ENCODE measurements at places on chromosomes 1 and 21.
A peak's percentile ranks its signal among the peaks of the same experiment; 100 is the strongest.

- H3K27me3 ChIP-seq, result no peaks in the 10 kb centered on the region
- no peak overlapping the region for H3K27ac ChIP-seq
- DNase-seq, result no peak
- no peaks in the 10 kb centered on the region for H3K4me1 ChIP-seq
Measured at GRCh38 chr1:76381450-76382097, 307.0 kb downstream of the ST6GALNAC3 start.

GRCh38 chr1:247241691-247242090 lies 14.2 kb upstream of the VN1R5 start:
- no peaks in the 10 kb centered on the region for H3K36me3 ChIP-seq
- no peaks in the 10 kb centered on the region for H3K4me1 ChIP-seq
- H3K27me3 ChIP-seq, result no peaks in the 10 kb centered on the region
- no peak overlapping the region for H3K4me3 ChIP-seq
- DNase-seq, result no peak

GRCh38 chr1:118396829-118397495 lies 211.9 kb upstream of the SPAG17 start:
- H3K36me3 ChIP-seq, result no peaks in the 10 kb centered on the region
- no peaks in the 10 kb centered on the region for H3K27me3 ChIP-seq
- no peak overlapping the region for H3K4me3 ChIP-seq

DNA sequence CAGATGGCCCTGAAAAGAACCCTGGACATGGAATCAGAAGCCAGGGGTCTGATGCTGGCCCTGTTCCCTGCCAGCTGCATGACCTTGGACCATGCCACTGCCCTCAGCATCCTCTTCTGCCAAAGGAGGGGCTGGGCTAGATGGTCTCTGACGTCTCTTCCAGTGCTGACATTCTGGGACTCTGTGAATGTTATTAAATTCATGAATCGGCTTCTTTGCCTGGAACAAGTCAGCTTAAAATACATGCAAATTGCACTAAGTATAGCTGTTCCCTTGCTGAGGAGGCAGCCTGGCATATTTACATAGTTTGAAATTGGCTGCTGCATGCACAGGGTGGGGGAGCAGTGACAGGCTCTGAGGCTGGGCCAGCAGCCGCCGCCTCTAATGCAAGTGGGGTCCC lies 23.8 kb downstream of the KCNA2 start:
- no peaks in the 10 kb centered on the region for H3K36me3 ChIP-seq
- no peak overlapping the region for H3K27ac ChIP-seq
- H3K4me1 ChIP-seq, result no peaks in the 10 kb centered on the region
- H3K27me3 ChIP-seq, result no peaks in the 10 kb centered on the region

GRCh38 chr1:6601923-6602668 lies 573 bp downstream of the KLHL21 start:
- H3K4me1 ChIP-seq, result peaks cover 59% of the 10 kb centered on the region
- peak overlapping the region; percentile 98 for H3K27ac ChIP-seq
- H3K36me3 ChIP-seq, result peaks cover 21% of the 10 kb centered on the region
- peak overlapping the region; percentile 74 for H3K4me3 ChIP-seq

DNA sequence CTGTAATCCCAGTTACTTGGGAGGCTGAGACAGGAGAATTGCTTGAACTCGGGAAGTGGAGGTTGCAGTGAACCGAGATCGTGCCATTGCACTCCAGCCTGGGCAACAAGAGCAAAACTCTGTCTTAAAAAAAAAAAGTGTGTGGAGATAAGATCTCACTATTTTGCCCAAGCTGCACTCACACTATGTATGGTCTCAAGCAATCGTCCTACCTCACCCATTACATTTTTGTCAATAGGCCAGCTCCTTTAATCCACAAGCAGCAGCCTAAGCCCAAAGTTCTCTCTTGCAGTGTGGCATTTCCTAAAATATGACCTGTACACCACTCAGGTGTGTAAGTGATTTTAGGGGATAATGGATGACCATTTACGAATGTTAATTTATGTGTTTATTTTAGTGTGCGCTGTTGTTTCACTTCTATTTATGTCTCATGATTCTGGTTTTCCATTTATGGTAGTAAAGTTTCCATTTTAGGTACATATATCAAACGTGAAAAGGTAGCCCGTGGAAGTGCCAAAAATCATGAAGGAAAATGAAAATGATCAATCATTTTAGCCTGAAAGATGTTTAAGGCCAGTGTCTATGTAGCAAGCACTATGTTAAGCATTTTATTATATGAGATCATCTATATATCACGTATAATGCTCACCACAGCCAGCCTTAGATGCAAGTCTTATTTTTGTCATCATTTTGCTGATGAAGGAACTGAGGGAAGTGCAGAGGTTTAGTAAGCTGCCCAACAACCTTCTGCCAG lies 5.6 kb downstream of the LCK start:
- H3K4me3 ChIP-seq, result no peak overlapping the region
- no peak overlapping the region for H3K27ac ChIP-seq
- H3K36me3 ChIP-seq, result no peaks in the 10 kb centered on the region

GRCh38 chr1:10671090-10671489 lies 125.4 kb downstream of the CASZ1 start:
- no peak for DNase-seq
- no peaks in the 10 kb centered on the region for H3K36me3 ChIP-seq
- H3K4me1 ChIP-seq, result peaks cover 41% of the 10 kb centered on the region
- H3K27ac ChIP-seq, result peak overlapping the region; percentile 18
- H3K4me3 ChIP-seq, result no peak overlapping the region

DNA sequence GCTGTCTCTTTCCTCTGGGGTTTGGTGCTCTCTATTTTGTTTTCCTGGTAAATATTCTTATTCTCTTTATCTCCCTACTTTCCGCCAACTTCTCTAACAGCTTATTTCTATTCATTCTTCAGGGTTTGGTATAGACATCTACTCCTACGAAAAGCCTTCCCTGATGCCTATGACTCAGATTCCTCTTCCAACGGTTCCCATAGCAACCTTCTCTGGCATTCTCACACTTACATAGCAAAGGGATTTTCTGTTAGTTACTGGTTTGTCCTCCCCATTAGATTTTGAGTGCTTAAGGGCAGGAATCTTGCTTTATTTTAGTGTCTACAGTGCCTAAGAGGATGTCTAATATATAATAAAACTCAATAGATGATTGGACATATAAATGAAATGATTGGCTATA lies 407.6 kb upstream of the DEPDC1 start:
- no peak for DNase-seq
- no peaks in the 10 kb centered on the region for H3K27me3 ChIP-seq
- H3K4me3 ChIP-seq, result no peak overlapping the region
- H3K27ac ChIP-seq, result no peak overlapping the region

DNA sequence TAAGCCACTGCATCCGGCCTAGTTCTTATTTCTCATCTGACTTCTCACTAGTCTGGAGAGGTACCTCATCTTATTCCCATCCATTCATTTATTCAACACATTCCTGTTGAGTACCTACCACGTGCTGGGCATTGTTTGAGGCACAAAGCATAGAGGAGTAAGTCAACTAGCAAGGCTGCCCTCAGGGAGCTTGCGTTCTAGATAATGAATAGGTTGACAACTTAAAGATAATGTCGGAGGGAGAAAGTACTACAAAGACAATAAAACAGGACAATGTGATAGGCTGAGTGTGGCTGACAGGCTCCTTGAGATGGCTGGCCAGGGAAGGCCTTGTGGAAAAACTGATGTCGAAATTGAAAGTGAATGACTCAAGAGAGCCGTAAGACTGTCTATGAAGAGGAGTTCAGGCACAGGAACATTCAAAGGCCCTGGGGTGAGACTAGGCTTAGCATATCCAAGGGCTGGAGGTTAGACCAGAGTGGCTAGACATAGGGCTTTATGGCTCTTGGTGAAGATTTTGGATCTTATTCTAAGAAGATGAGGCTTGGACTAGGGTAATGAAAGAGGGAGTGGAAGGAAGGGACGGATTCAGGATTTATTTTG lies 18.3 kb downstream of the SPATA21 start:
- no peak overlapping the region for H3K4me3 ChIP-seq

DNA sequence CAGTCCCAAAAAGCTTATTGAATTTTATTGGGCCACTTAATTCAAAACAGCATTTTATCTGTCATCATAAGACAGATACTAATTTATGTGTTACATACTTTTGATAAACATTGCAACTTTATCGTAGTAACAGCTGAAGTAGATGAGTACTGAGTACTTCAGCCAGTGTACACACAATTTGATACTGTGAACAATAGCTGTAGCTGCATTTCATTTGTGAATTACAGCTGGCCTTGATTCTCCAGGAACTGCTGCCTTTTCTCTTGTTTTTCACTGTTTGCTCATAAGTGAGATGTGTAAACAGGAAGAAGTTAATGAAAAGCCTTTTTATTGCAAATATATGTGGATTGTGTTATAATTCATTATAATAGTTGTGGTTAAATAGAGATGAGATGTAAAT lies 10.2 kb downstream of the UAP1 start:
- DNase-seq, result no peak
- peaks cover 51% of the 10 kb centered on the region for H3K4me1 ChIP-seq
- H3K36me3 ChIP-seq, result peaks cover 10% of the 10 kb centered on the region
- H3K4me3 ChIP-seq, result no peak overlapping the region

- H3K27ac ChIP-seq, result no peak overlapping the region
- no peak for DNase-seq
- no peaks in the 10 kb centered on the region for H3K27me3 ChIP-seq
- no peaks in the 10 kb centered on the region for H3K36me3 ChIP-seq
Measured at GRCh38 chr1:176379626-176380339, 83.2 kb upstream of the PAPPA2 start.

GRCh38 chr1:109877317-109877771 lies 33.3 kb upstream of the CSF1 start:
- no peaks in the 10 kb centered on the region for H3K36me3 ChIP-seq
- no peak for DNase-seq
- no peak overlapping the region for H3K4me3 ChIP-seq
- H3K27ac ChIP-seq, result peak overlapping the region; percentile 83
- H3K27me3 ChIP-seq, result no peaks in the 10 kb centered on the region

GRCh38 chr1:24735156-24735508 lies 10.1 kb upstream of the CLIC4 start:
- H3K4me1 ChIP-seq, result peaks cover 20% of the 10 kb centered on the region
- DNase-seq, result no peak
- H3K4me3 ChIP-seq, result no peak overlapping the region

DNA sequence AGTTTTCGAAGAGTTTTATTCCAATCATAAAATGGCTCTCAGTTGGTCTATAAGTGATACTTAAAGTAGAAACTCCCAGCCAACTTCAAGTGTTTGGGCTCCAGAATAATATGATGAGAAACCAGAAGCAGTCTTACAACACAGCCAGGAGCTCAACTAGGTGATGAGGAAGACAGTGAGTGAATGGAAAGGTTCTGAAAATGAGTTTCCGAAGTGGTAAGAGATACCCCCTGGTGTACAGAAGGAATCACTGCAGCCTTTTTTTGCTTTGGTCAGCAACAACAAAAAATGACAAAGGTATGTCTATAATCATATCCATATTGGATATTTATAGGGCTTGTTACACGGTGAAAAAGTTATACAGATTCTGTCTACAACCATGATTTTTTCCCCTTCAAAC lies 16.5 kb downstream of the KRTAP19-1 start:
- H3K4me1 ChIP-seq, result no peaks in the 10 kb centered on the region
- no peak overlapping the region for H3K27ac ChIP-seq
- no peak overlapping the region for H3K4me3 ChIP-seq
- H3K27me3 ChIP-seq, result no peaks in the 10 kb centered on the region

GRCh38 chr1:28580722-28581530 lies 11.1 kb upstream of the RAB42 start:
- peak overlapping the region; percentile 92 for H3K27ac ChIP-seq
- no peak for DNase-seq
- H3K36me3 ChIP-seq, result peaks cover 45% of the 10 kb centered on the region
- H3K4me1 ChIP-seq, result peaks cover 37% of the 10 kb centered on the region
- H3K4me3 ChIP-seq, result peak overlapping the region; percentile 99

DNA sequence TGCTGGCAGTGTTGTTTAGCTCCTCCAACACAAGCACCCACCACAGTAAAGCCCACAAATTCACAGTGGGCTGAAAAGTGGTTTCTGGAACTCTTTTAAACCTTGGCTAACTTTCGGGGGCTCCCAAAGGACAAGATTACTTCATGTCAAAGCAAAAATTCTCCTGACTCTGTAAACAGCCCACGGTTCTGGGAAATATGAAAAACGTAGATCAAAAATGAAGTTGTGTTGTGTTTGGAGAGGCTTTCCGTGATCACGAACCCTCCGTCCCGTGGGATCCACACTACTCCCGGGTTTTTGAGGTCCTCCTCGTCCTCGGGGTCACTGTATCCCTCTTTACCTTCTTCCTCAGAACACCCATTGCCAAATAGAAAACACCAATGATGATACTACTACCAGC lies 159.0 kb upstream of the RUNX1 start:
- H3K4me1 ChIP-seq, result peaks cover 40% of the 10 kb centered on the region
- peak overlapping the region; percentile 75 for H3K27ac ChIP-seq
- no peak overlapping the region for H3K4me3 ChIP-seq
- no peak for DNase-seq
- no peaks in the 10 kb centered on the region for H3K27me3 ChIP-seq

DNA sequence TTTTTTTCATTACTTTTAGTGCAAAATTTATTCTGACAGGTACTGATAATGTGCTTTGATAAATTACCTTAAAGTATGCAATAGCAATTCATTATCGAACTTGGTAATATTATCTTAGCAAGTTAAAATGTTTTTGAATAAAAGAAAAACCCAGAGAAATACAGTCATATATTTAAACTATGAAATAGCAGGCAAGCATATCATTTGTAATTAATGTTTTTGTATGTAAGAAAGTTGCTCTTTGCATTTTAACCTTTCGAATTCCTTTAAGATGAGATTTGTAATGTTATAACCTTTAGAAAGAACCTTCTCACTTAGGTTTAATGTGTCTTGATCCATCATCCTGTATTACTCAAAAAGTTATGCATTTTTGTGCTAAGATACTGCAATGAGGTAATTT lies 585.6 kb downstream of the PTBP2 start:
- H3K4me1 ChIP-seq, result no peaks in the 10 kb centered on the region
- no peaks in the 10 kb centered on the region for H3K27me3 ChIP-seq
- no peak overlapping the region for H3K27ac ChIP-seq
- no peak overlapping the region for H3K4me3 ChIP-seq
- DNase-seq, result no peak

GRCh38 chr1:154575951-154576566 lies 8.5 kb downstream of the CHRNB2 start:
- peaks cover 8% of the 10 kb centered on the region for H3K4me1 ChIP-seq
- H3K27me3 ChIP-seq, result no peaks in the 10 kb centered on the region
- peaks cover 20% of the 10 kb centered on the region for H3K36me3 ChIP-seq
- DNase-seq, result no peak

DNA sequence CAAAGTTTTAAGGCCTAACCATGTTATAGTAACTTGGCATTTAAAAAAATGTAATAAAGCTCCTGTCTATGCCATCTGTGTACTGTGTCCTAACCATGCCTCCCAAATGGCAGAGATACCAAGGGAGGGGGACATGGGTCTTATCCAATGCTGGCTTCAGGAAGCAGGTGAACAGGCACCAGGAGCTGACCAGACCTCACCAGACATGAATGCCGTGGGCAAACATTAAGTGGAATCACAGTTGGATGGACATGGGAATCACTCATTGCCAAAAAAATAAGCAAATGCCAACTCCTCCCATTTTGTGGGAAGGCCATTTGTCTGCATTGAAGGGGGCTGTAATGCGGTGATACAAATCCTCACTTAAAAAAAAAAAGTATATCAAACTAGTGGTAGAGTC lies 22.9 kb downstream of the PROX1 start:
- no peaks in the 10 kb centered on the region for H3K36me3 ChIP-seq
- no peak for DNase-seq
- H3K4me1 ChIP-seq, result no peaks in the 10 kb centered on the region
- H3K27me3 ChIP-seq, result no peaks in the 10 kb centered on the region
- H3K27ac ChIP-seq, result no peak overlapping the region

- no peak for DNase-seq
- no peak overlapping the region for H3K4me3 ChIP-seq
- no peak overlapping the region for H3K27ac ChIP-seq
- no peaks in the 10 kb centered on the region for H3K36me3 ChIP-seq
- H3K4me1 ChIP-seq, result no peaks in the 10 kb centered on the region
Measured at GRCh38 chr1:184988506-184988905, 14.2 kb upstream of the NIBAN1 start.

Measured in vagina (tissue), 2 donors.